ENCODE measurements at places on chromosomes 6 and 20.

DNA sequence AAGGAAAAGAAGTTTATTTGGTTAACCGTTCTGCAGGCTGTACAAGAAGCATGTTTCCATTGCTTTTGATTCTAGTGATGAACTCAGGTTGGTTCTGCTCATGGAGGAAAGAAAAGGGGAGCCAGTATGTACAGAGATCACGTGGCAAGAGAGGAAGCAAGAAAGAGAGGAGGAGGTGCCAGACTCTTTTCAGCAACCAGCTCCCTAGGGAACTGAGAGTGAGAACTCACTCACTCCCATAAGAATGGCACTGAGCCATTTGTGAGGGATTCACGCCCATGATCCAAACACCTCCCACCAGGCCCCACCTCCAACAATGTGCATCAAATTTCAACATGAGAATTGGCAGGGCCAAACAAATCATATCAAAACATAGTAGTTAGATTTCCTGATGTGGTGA lies 649.1 kb downstream of the EPM2A start:
- no peak for DNase-seq

- no peak for DNase-seq
These were observed 47.9 kb downstream of the DEK start for GRCh38 chr6:18216411-18216810.

DNA sequence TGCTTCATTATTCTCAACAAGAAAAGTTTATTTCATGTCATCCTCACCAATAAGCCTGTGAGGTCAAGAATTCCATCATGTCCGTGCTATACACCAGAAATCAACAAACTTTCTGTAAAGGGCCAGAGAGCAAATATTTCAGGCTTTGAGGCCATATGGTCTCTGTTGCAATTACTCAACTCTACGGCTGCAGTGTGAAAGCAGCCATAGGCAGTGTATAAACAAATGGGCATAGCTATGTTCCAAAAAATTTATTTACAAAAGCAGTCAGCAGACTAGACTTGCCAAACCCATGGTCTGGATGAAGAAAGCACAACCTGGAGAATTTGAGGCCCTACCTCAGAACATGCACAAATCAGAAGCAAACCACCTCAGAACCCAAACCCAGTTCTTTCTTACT lies 118.5 kb downstream of the PCSK2 start:
- no peak for DNase-seq

GRCh38 chr6:157665180-157665579 lies 157.9 kb upstream of the SNX9 start:
- no peak for DNase-seq

DNA sequence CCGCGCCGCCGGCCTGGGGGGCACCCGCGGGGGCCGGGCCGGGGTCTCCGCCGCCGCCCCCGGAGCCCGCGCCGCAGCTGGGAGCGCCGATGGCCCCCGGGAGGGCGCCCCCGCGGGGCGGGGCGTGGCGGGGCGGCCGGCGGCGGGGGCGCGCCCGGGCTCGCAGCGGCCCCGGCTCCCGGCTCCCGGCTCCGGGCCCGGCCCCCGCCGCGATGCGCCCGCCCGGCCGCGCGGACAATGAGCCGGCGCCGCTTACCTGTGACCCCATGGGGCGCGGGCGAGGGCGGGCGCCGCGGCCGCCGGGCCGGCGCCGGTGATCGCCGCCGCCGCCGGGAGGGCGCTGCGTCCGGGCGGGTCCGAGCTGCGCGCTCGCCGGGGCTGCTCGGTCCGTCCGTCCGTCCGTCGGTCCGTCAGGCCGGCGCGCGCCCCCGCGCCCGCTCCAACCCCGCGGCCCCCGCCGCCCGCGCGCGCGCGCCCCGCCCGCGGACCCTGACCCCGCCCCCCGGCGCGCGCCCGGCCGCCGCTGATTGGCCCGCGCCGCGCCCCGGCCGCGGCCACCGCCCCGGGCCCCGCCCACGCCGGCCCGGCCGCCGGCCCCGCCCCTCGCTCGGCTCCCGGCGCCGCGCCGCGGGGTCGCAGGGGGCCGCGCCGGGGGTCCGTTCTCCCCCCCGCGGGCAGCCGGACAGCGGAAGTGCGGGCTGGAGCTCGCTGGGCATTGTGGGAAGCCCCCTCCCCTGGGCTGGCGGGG lies at the start of gene ZBTB46:
Gene ZBTB46 (minus strand): TSS at position 424 of the 748 bp plus-strand sequence. CDS start 40,507 bp downstream, outside the sequence.
- DNase-seq: no peak

- DNase-seq: peak; percentile 78
These were observed at the start of gene BRPF3 for GRCh38 chr6:36196113-36196879. TSS of gene BRPF3 (plus strand) at chr6:36196744. CDS start at chr6:36200323, 3,579 bp downstream.

DNA sequence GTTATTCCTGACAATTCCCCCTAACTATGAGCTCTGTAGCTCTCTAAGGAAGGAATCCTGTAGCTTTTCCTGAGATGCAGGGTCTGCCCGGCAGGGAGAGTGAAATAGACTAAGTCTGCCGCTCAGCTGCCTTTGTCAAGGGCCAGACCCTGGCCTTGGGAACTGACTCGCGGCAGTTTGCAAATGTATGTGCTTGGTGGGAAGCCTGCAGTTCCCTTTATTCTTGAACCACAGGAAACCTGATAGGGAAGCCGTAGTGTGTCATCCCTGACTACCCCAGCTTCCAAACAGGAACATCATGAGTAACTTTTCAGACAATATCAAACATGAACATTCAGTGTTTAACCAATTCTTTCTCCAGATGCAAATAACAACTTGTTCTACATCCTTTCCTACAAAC lies 78.7 kb upstream of the IFNGR1 start:
- no peak for DNase-seq

GRCh38 chr6:155011809-155012291 lies 16.7 kb downstream of the TIAM2 start:
- DNase-seq: no peak

DNA sequence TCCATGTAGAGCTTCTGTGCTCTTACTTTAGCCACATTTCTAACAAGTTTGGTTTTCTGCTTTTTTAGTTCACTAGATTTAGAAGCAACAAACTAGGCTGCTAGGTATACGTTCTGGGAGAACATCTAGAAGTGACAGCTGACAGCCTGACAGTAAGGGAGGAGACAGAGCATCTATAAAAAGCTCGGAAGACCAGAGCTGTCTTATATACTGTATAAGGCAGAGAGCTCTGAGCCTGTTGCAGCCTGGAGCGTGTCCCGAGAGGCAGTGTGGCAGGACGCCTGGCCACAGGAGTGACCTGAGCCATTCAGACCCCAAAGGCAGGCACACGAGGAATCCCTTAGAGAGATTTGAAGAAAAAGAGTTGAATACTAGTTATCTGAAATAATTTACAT lies 24.6 kb downstream of the PPP1R14C start:
- DNase-seq: no peak

GRCh38 chr20:46690219-46691106 lies 1.2 kb upstream of the TP53RK start:
- no peak for DNase-seq

- DNase-seq: no peak
These were observed 231.3 kb upstream of the MAP3K7 start for GRCh38 chr6:90818163-90818562.

- no peak for DNase-seq
These were observed 30.8 kb upstream of the RUNX2 start for GRCh38 chr6:45297320-45297719.

DNA sequence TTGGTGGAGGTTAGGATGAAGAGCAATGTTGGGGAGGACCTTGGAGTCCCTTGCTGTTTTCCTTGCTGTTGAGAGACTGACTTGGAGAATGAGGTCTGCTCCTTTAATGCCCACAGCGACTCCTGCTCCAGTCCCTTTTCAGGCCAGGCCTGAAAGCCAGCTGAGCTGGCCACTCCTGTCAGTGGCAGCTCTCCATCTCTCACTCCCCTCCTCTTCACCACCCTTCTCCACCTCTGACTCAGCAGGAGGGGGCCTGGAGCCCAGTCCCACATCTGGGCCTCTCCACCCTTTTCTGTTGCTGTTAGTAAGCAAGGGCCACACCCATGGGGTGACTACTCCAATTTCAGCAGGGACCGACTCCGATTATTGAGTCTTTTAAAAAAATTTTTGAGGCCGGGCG lies 2.2 kb downstream of the SNX21 start:
- DNase-seq: no peak

- no peak for DNase-seq
These were observed 41.3 kb upstream of the TBC1D7 start for GRCh38 chr6:13369591-13369990.

GRCh38 chr6:155261111-155261900 lies 2.5 kb upstream of the CLDN20 start:
- no peak for DNase-seq

- DNase-seq: no peak
These were observed 136.0 kb upstream of the CST7 start for GRCh38 chr20:24813080-24813479.

DNA sequence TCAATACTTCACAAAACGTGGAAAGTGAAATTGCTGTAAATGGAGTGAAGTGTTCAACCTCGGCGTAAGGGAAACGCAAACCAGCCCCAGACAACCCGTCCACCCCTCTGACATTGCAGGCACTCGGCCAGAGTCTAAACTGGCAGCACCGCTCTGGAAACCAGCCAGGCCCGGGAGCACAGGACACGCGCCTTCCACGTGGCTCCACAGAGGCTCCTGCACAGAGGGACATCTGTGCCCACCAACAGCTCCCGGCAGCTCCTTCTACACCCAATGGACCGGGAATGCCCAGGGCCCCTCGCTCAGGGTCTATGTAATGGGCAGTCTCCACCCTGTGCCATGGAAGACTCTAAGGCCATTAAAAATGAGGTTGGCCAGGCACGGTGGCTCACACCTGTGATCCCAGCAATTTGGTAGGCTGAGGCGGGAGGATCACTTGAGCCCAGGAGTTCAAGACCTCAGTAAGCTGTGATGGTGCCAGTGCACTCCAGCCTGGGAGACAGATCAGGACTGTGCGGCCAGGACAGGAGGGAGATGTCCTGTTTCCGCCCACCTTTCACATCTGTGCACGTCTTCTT lies 3.4 kb upstream of the HELZ2 start:
- no peak for DNase-seq

DNA sequence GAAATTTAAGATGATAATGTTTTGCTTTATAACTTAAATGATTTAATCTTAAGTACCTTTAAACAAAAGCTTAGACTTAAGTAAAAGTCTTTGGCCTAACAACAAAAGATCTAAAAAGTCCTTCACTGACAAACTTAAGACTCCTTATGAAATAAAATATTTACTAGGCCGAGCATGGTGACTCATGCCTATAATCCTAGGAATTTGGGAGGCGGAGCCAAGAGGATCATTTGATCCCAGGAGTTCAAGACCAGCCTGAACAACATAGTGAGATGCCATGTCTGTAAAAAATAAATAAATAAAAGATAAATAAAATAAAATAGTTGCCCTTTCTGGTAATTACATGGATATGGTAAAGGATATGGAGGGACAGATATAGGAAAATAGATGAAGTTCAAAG lies 12.4 kb downstream of the KATNA1 start:
- no peak for DNase-seq

- DNase-seq: no peak
These were observed 320.7 kb downstream of the CBLN4 start for GRCh38 chr20:55684578-55684977.

DNA sequence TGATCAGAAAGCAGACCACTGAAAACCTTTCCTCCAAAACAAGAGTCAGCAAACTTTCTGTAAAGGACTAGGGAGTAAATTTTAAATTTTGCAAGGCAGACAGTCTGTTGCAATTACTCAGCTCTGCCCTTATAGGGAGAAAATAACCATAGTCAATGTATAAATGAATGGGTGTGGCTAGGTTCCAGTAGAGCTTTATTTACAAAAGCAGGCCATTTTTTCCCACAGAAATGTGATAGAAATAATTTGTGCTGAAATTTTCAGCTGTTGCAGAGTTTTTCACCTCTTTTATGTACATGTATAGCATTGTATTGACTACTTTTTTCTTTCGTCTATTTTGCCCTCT lies 7.7 kb downstream of the AMD1 start:
- DNase-seq: no peak

- DNase-seq: no peak
These were observed 284.9 kb upstream of the ECI2 start for GRCh38 chr6:4420160-4420865.

- DNase-seq: peak; percentile 47
These were observed at the start of gene SLC2A4RG for GRCh38 chr20:63739130-63740069. TSS of gene SLC2A4RG (plus strand) at chr20:63739776. CDS start at chr20:63739913, 137 bp downstream.

DNA sequence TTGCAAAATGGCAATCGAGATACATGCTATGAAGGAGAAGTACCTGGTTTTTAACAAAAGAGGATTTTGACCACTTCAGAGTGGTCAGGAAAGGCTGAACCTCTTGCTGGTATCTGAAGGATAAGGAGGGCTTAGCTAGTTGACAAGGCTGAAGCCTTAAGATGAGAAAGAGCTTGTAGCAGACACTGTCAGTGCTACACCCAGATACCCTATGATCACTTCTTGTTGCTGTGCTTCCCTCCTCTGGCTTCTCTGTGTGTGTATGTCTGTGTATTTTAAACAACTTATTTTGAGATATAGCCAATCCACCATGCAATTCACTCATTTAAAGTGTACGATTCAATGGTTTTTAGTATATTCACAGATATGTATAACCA lies 38.9 kb upstream of the TGM2 start:
- no peak for DNase-seq

GRCh38 chr6:112879920-112880413 lies 532.8 kb downstream of the RFPL4B start:
- DNase-seq: no peak

DNA sequence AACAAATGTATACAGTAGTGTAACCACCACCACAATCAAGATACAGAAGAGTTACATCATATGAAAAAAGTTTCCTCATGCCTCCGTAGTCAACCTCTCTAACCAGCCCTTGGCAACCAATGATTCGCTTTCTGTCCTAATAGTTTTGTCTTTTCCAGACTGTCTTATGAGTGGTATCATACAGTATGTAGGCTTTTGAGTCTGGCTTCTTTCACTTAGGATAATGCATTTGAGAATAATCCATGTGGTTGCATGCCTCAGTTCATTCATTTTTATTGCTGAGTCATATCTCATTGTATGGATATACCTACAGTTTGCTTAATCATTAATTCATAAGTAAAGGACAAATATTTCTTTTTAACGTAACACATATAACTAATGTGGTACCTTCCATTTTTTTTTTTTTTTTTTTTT lies 86.4 kb upstream of the RIPOR2 start:
- DNase-seq: no peak

- DNase-seq: no peak
These were observed at the start of gene SLC22A3 for GRCh38 chr6:160348223-160349019. TSS of gene SLC22A3 (plus strand) at chr6:160348378. CDS start at chr6:160348420, 42 bp downstream.

DNA sequence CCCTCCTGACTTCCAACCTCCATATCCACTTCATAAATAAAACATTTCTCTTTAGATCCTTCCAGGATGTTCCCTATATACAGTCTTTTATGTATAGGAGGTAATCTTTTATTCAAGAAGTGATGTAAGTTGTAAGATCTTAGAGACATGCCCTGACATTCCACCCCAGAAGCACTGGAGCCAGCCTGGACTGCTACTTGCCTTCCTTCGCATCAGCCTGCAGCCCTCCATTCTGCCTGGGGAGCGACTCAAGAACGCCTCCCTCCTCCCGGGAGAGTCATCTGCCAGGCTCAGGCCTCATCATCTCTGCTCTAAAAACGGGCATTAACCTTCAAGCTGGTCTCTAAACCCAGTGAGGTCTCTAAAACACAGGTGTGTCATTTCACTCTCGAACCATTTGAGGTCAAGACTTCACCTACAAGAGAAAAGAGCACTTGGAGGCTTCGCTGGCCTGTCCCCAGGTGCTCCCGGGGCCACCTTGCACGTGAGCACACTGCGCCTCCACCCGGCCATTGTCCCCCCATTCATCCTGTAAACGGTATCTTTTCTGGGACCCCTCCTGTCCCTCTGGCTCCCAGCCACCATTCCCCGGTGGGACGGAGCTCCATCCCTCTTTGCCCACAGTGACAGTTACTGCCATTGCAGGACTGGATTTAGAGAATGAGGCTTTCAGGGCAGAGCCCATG lies 107.5 kb upstream of the PDE10A start:
- DNase-seq: no peak

Data from stimulated activated CD4-positive, alpha-beta T cell treated with anti-CD3 and anti-CD28 coated beads, Interleukin-4, amount 100 ng/mL, for 24 hours (primary cell).